NCI-H1105 treated with DMSO at 0.1 percent for 48 hours (cell line): ENCODE measurements at places on chromosomes 2 and 18.

GRCh38 chr2:96701636-96702035 is 38.2 kb downstream of the LMAN2L start:
- no peak for DNase-seq

DNA sequence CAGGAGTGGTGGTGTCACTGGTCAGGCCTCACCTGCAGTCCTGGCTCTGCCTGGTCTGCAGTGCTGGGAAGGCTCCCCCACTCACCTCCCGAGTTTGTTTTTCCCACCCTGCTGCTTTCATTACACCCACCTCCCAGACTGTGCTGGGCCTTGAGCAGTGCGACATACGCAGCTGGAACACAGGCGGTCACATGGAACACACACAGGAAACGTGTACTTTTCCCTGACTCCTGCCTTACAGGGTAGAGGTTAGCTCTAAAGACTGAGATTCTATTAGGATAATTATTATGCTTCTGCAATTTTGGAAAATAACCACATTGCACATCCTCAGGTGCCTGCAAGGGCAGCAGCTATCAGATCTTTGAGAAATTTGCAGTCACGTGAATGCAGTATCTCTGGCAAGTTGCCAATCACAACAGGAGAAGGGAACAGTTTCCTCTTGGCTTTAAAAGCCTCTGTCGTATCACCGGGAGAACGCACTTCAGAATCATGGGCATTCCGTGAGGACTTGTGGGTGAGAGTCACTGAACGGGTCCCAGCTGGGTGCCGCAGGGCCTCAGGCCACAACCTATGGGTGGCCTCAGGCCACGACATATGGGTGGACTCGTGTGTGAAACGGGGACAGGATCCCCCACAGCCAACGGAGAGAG is 136.5 kb downstream of the ZNF236 start:
- peak; percentile 78 for DNase-seq

DNA sequence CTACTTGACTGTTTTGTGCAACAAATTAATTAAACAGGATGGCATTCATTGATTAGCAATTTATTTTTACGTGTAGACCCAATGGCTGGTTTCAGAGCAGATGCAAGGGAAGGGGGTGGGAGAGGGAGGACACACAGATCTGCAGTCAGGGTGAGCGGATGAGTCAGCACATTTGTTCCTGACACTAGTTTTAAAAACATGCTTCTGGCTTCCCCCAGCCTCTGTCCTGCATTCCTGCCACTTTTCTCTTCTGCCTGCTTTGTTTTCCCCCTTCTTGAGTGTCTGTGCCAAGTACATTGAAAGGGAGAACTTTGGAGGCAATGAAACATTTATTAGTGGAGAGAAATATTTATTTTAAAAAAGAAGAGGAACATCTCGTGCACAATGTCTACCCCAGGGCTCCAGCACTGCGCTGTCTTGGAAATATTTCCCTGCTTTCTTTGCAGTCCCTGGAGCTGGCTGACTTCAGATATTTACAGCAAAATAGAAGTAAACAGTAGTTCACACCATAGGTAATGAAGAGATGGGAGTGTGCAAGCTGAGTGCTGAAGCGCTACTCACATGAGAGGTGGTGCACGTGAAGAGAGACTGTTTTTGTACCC is 52.2 kb downstream of the NRP2 start:
- DNase-seq = no peak

DNA sequence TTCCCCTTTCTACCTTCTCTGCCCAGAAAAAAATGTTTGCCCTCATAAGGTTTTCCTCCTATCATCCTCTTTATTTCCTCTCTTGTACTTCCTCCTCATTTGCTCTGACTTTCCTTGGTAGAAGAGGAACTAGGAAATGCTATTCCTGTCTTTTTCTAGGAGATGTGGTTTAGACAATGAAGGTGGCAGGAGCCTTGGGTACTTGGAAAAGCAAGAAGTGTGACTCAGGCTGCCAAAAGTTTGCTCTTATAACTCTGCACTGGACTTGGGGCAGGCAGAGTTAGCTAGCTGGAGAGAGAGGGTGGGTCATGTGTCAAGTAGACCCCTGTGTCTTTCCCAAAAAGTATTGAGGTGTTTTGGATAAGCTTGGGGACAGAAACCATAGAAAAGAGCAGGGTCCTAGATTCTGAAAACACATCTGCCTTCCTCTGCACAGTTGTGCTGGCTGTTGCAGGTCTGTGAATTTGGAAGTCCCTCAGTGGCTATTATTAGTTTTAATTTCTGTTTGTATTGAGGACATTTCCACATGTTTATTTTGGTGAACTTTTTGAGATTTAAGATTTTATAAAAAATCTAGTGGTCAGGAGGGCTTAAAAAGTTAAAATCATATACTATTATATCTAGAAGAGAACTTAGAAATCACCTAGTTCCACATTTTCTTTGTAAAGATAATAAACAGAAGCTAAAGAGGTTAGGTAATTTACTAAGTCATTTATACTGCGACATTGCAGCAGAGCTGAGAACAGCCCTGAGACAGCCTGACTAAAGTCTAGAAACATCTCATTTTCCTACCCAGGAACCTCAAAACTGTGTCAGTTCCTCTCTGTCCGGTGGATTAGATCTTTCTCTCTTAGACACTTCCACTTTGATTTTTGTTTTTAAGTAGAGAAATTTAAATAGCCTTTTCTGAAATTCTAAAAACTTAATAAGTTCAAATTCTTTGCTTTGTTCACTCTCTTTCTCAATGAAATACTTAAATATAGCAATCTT is 16.0 kb downstream of the INSIG2 start:
- no peak for DNase-seq

GRCh38 chr2:9699139-9700108 is 68.6 kb upstream of the YWHAQ start:
- DNase-seq = no peak
